Activated CD8-positive, alpha-beta T cell treated with anti-CD3 and anti-CD28 coated beads for 36 hours (primary cell): ENCODE measurements at places on chromosomes 11 and 22. TPM values are rescaled to one million over a fixed set of nuclear protein-coding genes. Genes with fewer than 3 reads are reported as not detected.

Gene FGF4
- not detected for total RNA-seq

Gene HOATZ
- not detected for total RNA-seq

Gene CSNK1E
- 123 TPM for total RNA-seq

Gene FGF19
- not detected for total RNA-seq

Gene SLC22A8
- not detected for total RNA-seq

Gene ASPHD2
- total RNA-seq, result 14.0 TPM

Gene NPAS4
- total RNA-seq, result not detected

Gene UBQLNL
- total RNA-seq, result not detected

Gene THRSP
- not detected for total RNA-seq

Gene GLB1L2
- 6.0 TPM for total RNA-seq

Gene PSMD13
- 220 TPM for total RNA-seq

GRCh38 chr11:20192151-20192550, 31.9 kb upstream of the DBX1 start:
- no peak overlapping the region for H3K4me3 ChIP-seq
- no peak for DNase-seq
- no peak overlapping the region for H3K27ac ChIP-seq
- H3K36me3 ChIP-seq, result no peaks in the 10 kb centered on the region
- no peaks in the 10 kb centered on the region for H3K4me1 ChIP-seq

- peaks cover 3% of the 10 kb centered on the region for H3K4me1 ChIP-seq
- H3K27me3 ChIP-seq, result peaks cover 31% of the 10 kb centered on the region
- H3K27ac ChIP-seq, result no peak overlapping the region
- no peak for DNase-seq
Measured at GRCh38 chr11:60371386-60371785, 6.9 kb upstream of the MS4A7 start.

GRCh38 chr11:34758262-34758661, 137.4 kb downstream of the EHF start:
- H3K27ac ChIP-seq, result no peak overlapping the region
- no peak overlapping the region for H3K4me3 ChIP-seq
- H3K36me3 ChIP-seq, result no peaks in the 10 kb centered on the region
- H3K4me1 ChIP-seq, result no peaks in the 10 kb centered on the region
- H3K27me3 ChIP-seq, result peaks cover 11% of the 10 kb centered on the region
- no peak for DNase-seq

- peak overlapping the region; percentile 33 for H3K27ac ChIP-seq
- H3K4me1 ChIP-seq, result peaks cover 4% of the 10 kb centered on the region
- H3K4me3 ChIP-seq, result no peak overlapping the region
Measured at GRCh38 chr22:36317658-36318271, 64.8 kb downstream of the APOL1 start.

- no peak for DNase-seq
- H3K4me3 ChIP-seq, result peak overlapping the region; percentile 24
- H3K4me1 ChIP-seq, result peaks cover 51% of the 10 kb centered on the region
Measured at GRCh38 chr11:18332302-18332701, 9.9 kb downstream of the GTF2H1 start.

GRCh38 chr11:40294349-40294735, 1165.1 kb downstream of the LRRC4C start:
- peaks cover 4% of the 10 kb centered on the region for H3K4me1 ChIP-seq
- H3K4me3 ChIP-seq, result no peak overlapping the region
- no peak for DNase-seq
- H3K27ac ChIP-seq, result no peak overlapping the region

DNA sequence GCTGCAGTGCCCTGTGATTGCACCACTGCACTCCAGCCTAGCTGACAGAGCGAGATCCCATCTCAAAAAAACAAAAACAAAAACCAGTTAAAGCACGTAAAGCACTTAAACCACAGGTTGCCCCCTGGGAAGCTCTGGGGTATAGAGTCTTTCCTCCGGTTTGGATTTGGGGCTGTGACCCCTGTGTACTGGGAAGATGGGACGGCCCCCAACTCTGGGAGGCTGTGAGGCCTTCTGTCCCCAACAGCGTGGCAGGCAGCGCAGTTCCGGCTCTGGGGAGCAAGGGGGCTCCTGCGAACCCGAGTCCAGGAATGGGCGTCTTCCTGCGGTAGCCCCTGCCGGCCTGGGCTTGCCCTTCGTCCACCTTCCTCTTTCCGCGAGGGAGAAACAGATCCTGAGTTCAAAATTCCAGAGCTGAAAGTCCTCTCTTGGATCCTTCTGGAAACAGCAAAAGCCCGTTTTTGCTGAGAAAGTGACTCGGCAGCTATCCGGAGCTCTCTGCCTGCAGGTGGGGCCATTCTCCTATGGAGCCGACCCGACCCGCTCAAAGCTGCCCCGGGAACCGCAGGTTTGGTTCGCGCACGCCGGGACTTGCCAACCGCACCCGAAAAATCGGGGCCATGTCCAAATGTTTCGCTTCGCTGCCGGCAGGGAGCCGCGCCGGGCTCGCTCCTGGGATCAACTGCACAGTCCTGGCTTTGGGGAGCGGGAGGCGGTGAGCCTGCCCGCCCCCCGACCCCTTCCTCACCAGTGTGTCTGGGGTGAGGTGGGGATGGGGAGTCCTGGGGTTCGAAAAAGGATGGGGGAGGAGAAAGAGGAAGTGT, 36.3 kb upstream of the POLA2 start:
- H3K4me1 ChIP-seq, result peaks cover 7% of the 10 kb centered on the region
- peak overlapping the region; percentile 72 for H3K4me3 ChIP-seq
- peak; percentile 76 for DNase-seq

DNA sequence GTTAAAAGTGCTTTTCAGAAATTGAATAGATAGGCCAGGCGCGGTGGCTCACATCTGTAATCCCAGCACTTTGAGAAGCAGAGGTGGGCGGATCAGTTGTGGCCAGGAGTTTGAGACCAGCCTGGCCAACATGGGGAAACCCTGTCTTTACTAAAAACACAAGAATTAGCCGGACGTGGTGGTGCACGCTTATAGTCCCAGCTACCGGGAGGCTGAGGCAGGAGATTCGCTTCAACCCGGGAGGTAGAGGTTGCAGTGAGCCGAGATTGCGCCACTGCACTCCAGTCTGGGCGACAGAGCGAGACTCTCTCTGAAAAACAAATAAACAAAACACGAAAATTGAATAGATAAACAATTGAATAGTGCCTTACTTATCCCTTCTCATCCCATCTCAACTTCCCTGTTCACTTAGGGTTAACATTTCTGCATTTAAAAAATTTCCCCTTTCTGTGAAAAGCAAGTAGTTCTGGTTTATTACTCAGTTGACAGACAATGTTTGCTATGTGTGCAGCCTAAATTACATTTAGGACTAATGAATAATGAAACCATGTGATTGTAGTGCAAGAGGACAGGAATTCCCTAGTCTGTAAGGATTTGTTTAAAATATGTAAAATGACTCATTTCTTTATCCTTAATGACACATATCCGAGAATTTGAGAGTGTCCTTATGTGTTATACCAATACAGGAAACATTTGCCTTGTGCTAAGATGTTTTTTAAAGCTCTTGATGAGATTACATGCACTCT, 6.0 kb downstream of the RNF169 start:
- DNase-seq, result peak; percentile 9
- no peak overlapping the region for H3K4me3 ChIP-seq
- peaks cover 11% of the 10 kb centered on the region for H3K36me3 ChIP-seq
- H3K4me1 ChIP-seq, result peaks cover 34% of the 10 kb centered on the region
- peak overlapping the region; percentile 34 for H3K27ac ChIP-seq

GRCh38 chr11:58775066-58775708, 43.4 kb upstream of the GLYAT start:
- peaks cover 7% of the 10 kb centered on the region for H3K27me3 ChIP-seq
- no peaks in the 10 kb centered on the region for H3K36me3 ChIP-seq
- H3K4me3 ChIP-seq, result no peak overlapping the region
- H3K4me1 ChIP-seq, result peaks cover 5% of the 10 kb centered on the region
- DNase-seq, result no peak
- H3K27ac ChIP-seq, result no peak overlapping the region

DNA sequence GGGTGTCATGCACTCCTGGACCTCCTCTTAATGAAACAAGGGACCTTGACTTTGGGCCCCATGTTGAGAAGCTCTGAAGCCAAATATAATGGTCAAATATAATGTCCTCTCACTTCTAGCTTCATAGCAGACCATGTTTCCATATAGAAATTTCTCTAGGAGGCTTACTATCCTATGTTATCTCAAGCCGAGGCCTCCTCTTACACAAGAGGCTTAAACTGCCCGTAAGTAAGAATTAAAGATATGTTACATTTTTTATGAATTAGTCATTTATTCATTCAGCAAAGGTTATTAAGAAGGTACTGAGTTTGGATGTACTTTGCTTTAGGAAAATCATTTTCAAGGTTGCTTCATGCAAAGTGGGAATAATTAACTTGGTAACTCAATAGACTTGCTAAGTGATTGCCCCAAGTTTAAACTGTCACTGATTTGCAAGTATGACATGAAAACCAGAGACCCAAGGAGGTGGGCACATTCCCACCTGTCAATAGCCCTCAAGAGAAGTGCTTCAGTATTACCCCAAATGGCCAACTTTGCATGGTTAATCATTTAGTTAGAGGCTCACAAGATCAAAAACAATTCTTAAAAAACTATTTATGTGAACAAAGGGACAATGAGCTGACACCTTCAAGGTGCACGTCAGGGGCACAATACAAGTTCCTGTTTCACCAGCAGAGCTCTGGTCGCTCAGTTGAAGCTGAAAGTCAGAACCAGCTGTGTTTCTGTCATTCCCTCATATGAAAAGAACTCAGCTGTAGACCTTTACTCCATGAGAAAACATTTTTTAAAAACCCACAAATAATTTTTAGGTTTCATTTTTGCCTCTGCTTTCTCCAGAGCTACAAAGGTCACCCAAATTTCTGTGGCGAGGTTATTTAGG, 20.9 kb downstream of the BDNF start:
- H3K36me3 ChIP-seq, result no peaks in the 10 kb centered on the region
- H3K4me1 ChIP-seq, result no peaks in the 10 kb centered on the region
- no peak overlapping the region for H3K4me3 ChIP-seq
- no peak overlapping the region for H3K27ac ChIP-seq
- DNase-seq, result no peak

DNA sequence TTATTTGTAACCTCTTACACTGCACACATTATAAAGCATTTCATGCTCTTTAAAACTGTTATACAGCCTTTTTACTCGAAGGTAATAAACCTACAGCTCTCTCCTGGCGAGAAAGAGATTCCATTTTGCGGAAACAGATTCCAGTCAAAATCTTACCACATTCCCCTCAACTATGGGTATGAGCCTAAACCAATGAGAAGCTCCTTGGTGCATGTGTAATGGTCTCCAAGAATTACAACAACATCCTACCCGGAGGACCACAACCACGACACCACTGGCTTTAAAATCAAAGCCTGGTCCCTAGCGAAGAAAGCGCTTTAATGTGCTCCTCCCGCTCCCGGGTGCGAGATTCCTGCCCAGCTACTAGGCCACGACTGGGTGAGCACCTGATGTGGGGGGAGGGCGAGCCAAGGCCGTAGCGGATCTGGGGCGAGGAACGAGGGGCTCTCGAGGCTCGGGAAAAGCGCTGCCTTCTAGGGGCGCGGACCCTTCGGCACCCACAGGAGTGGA, 821 bp downstream of the CELF1 start:
- DNase-seq, result peak; percentile 46
- no peaks in the 10 kb centered on the region for H3K27me3 ChIP-seq
- peak overlapping the region; percentile 92 for H3K4me3 ChIP-seq
- H3K36me3 ChIP-seq, result peaks cover 37% of the 10 kb centered on the region
- H3K4me1 ChIP-seq, result peaks cover 43% of the 10 kb centered on the region
- H3K27ac ChIP-seq, result peak overlapping the region; percentile 92

DNA sequence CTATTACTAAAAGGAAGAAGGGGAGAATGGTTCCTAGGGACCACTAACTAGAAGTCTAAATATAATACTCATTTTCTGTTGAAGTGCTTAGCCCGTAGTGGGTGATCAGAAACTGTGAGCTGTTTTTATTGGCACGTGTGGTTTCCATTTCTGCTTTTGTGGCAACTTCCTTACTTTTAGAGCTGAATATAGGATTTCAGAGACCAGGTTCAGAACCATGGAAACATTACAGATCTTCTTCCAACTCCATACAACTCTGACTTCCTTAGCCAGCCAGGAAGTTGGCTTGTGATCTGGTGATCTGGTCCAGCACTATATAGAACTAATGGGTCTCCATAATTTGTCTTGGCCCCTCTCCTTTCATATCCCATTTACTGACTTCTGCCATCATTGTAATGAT, 2.6 kb upstream of the ME3 start:
- H3K4me3 ChIP-seq, result no peak overlapping the region
- H3K4me1 ChIP-seq, result peaks cover 6% of the 10 kb centered on the region
- DNase-seq, result no peak
- peaks cover 17% of the 10 kb centered on the region for H3K27me3 ChIP-seq
- H3K36me3 ChIP-seq, result no peaks in the 10 kb centered on the region

DNA sequence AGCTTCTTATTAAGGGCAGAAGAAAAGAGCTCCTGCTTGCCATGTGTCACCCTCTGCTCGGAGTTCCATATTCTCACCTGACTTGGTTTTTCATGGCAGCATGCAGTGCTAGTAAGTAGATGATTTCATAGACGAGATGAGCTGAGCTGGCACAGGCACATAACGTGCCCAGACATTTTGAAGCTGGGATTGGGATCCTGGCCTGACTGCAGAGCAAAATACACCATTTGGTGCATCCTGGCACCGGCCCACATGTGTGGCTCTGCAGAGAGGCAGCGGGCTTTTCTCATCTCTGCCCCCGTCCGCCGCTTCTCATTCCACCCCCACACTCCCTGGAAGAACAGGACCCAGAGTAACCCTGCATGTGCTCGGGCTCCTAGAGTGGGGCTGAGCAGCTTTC, 24.8 kb downstream of the FAM118A start:
- H3K27ac ChIP-seq, result no peak overlapping the region
- H3K4me1 ChIP-seq, result peaks cover 19% of the 10 kb centered on the region
- H3K36me3 ChIP-seq, result peaks cover 28% of the 10 kb centered on the region

GRCh38 chr11:101582989-101583250, 887 bp downstream of the TRPC6 start:
- no peak overlapping the region for H3K4me3 ChIP-seq
- no peaks in the 10 kb centered on the region for H3K36me3 ChIP-seq
- no peaks in the 10 kb centered on the region for H3K4me1 ChIP-seq
- H3K27ac ChIP-seq, result no peak overlapping the region
- H3K27me3 ChIP-seq, result peaks cover 19% of the 10 kb centered on the region

DNA sequence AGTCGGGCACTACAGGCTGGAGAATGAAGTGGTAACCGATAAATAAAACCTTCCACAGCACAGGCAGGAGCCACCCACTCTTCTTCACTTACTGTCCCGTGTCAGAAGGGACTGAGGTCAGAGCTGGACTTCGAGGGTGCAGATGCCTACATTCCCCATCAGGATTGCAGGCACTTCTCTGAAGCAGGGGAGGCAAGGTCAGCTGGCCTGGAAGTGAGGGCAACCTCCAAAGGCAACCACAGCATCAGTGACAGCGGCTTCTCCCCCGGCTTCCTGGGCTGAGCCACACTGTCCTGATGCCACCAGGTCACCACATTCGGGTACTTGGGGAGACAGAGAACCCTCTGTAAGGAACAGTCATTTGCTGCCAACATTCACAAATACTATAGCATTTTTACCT, 22.7 kb downstream of the TCIRG1 start:
- H3K36me3 ChIP-seq, result peaks cover 26% of the 10 kb centered on the region
- no peak overlapping the region for H3K27ac ChIP-seq
- no peak overlapping the region for H3K4me3 ChIP-seq
- H3K4me1 ChIP-seq, result no peaks in the 10 kb centered on the region
- DNase-seq, result no peak
